ENCODE measurements at places on chromosomes 1 and 21. TPM values are rescaled to one million over a fixed set of nuclear protein-coding genes. Genes with fewer than 3 reads are reported as not detected.

LCE1E gene
- total RNA-seq = 0.37 TPM

GBP7 gene
- not detected for total RNA-seq

CAMK1G gene
- not detected for total RNA-seq

BTBD19 gene
- 0.84 TPM for total RNA-seq

CD1C gene
- total RNA-seq = not detected

All from airway epithelial cell (primary cell).